ENCODE measurements at places on chromosomes 3 and 15.

GRCh38 chr15:32656091-32656490 is 14.6 kb downstream of the SCG5 start:
- no peak for DNase-seq

- no peak for DNase-seq
Measured at GRCh38 chr3:191290311-191291025, 38.7 kb upstream of the CCDC50 start.

DNA sequence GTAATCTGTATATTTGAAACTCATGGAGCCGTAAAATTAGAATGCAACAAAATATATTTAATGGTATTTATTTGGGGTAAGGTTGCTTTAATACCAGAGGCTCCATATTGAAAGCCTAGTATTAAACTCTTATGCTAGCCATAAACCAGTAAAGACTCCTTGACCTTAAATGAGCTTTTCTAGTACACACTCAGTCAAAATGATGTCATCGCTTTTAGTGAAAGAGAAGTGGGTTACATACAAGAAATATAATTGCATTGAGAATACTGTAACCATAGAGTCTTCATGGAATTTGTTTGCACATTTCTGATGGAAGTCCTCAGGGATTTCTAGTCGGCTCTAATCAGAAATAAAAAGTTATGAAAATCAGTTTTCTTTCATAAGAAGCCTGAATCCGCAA is 757.6 kb downstream of the GBE1 start:
- no peak for DNase-seq

- DNase-seq, result no peak
Measured at GRCh38 chr15:94792196-94792595, 560.8 kb downstream of the MCTP2 start.

DNA sequence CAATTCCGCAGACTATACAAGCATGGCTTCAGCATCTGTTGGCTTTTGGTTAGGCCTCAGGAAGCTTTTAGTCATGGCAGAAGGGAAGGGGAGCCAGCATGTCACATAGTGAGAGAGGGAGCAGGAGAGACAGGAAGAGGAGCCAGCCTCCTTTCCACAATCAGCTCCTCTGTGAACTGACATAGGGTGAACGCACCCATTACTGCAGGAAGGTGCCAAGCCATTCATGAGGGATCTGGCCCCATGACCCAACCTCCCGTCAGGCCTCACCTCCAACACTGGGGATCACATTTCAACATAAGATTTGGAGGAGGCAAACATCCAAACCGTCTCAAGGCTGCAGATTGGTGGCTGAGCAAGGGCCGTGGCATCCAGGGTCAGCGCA is 106.3 kb downstream of the LRRK1 start:
- DNase-seq, result no peak

- peak; percentile 63 for DNase-seq
Measured at GRCh38 chr15:40936709-40937666, 7.8 kb downstream of the DLL4 start.

- DNase-seq, result no peak
Measured at GRCh38 chr3:104961851-104962250, 404.9 kb upstream of the ALCAM start.

DNA sequence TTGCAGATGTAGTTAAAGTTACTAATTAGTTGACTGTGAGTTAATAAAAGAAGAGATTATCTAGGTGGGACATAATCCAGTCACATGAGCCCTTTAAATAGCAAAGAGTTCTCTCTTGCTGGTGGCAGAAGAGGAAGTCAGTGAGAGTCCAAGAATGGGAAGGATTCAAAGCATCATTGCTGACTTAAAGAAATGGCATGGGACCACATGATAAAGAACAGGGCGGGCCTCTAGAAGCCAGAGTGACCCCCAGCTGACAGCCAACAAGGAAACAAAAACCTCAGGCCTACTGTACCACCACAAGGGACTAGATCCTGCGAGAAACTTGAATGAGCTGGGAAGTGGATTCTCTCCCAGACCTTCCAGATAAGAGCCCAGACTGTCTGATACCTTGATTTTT is 447.2 kb upstream of the CCDC54 start:
- DNase-seq, result no peak

GRCh38 chr3:115108614-115109013 is 38.5 kb downstream of the ZBTB20 start:
- no peak for DNase-seq

GRCh38 chr15:27352136-27352535 is 381.2 kb downstream of the GABRG3 start:
- DNase-seq, result no peak

GRCh38 chr3:54874816-54875556 is 52.9 kb downstream of the LRTM1 start:
- no peak for DNase-seq

DNA sequence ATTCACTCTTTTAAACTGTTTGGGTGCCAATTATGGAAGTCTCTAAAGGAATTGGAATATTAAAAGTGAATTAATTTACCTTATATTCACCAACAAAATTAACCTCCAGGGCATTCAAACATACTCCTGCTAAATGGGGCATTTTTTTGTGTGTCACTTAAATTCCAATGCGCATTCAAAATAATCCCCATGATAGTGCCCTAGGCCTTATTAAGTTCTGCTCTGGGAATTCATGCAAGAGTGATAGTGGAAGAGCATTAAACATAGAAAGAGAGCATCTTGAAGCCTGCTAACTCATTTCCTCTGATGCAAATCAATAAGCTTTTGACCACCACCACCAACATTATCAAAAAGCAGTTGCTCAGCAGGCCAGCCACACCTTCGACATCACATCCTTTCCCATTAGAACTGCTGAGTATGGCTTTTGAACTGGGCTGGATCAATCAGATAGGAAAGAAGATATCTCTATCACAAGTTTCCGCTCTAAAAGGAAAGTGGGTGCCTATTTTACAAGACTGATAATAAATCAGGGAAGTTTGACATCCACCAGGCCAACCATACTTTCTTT is 156.7 kb downstream of the TMCO5A start:
- no peak for DNase-seq

- no peak for DNase-seq
Measured at GRCh38 chr3:23052620-23053019, 150.5 kb upstream of the UBE2E2 start.

DNA sequence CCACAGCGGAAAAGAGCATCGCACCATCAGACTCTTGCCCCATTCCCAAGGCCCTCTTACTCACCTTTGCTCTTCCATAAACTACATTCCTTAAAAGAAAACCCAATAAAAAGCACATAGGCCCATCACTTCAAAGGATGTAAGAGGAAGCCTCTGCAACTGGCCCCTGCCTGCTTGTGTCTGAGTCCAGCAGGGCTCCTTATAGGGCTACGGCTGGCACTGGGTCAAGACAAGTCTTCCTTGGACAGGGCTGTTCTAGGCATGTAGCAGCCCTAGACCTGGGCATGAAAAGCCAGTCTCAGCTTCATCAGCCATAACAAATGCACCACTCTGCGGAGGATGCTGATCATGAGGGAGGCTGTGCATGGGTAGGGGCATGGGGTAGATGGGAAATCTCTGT is 218.3 kb downstream of the NTRK3 start:
- DNase-seq, result no peak

- DNase-seq, result no peak
Measured at GRCh38 chr3:18382760-18383369, 42.3 kb downstream of the SATB1 start.

- DNase-seq, result peak; percentile 67
Measured at GRCh38 chr3:46400000-46400734, 6.7 kb downstream of the CCR5AS start.

- no peak for DNase-seq
Measured at GRCh38 chr3:12100784-12101183, 57.9 kb downstream of the TIMP4 start.

- DNase-seq, result no peak
Measured at GRCh38 chr15:39454189-39454986, 126.5 kb upstream of the THBS1 start.

DNA sequence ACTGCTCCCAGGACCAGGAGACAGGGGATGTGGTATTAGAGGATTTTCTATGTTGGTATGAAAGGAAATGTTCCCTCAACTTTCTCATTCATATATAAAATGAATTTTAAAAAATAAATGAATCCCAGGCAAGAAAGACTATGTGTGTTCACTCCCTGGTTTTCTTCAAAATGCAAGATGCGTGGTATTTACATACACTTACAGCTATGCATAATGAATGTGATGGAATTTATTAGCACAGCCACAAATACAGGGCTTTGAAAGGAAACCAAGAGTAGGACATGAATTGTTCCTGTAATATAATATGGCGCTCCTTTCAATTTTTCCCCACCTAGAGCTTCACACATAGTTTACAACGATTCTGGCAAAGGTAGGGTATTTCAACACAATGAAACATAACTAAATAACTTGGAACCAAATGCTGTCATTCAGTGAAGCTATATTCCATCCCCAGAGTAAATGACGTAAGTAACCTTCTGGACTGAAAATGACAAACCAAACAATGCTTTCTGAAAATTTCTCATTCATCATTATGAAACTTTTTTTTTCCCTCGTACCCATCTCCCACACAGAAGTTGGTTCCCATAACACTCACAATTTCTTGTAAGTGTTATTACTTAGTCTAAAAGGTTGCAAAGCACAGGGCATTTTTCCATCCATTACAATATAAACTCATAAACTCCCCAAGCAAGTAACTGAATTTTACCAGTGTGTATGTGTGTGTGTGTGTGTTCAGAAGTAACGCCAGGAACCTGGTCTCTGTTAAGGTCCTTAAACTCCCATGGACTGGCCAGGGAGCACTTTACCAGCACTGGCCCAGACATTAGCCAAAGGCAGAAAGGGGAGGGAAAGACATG is 41.8 kb downstream of the CBLB start:
- no peak for DNase-seq

- DNase-seq, result peak; percentile 73
Measured at GRCh38 chr15:58203537-58203936, 65.4 kb downstream of the AQP9 start.

GRCh38 chr3:174317005-174317404 is 542.1 kb upstream of the NAALADL2 start:
- no peak for DNase-seq

GRCh38 chr15:70278644-70279043 is 180.9 kb upstream of the TLE3 start:
- no peak for DNase-seq

DNA sequence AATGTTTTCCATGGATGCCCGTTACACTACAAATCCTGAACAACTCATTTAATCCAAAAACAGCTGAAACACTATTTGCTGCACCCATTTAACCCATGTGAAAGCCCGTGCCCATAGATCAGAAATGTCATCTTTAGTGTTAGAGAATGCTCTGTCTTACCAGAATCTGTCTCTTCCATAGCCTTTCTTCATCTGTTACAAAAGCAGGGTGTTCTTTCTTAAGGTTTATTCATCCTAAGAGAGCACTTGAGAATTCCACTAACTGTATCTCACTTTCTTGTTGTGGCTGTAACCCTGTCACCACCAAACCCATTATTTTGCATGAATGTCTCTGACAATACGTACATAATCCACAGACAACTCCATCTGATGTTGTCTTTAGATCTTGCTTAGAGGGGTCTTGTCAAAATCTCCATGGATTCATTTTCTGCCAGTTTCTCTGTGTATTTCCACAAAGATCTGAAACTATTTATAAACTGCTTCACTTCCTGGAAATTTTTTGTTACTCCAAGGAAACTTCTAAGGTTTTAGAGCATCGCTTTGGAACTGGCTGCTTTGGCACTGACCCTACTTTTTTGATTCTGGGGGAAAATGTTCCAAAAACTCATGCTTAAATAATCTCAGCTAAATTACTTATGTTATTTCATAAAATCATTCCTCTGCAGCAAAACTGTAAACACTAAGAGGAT is 167.8 kb upstream of the CCDC54 start:
- no peak for DNase-seq

DNA sequence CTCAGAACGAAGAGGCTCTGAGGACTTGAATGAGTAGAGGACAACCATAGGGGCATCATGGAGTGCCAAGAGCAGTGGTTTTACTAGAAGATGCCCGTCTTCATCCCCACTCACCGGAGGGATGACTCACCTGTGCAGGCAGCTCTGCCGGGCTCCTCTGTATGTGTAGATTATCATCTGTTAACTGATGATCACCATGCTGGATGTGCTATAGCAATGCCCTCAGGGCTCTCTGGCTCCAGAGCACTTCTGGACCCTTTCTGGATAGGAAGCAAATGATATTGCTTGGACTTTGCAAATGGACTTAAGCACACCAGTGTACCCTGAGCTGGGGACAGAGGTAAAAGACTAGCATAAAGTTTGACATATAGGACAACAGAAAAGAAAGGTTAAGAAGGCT is 10.2 kb upstream of the TGFBR2 start:
- no peak for DNase-seq

- DNase-seq, result no peak
Measured at GRCh38 chr3:6025032-6025431, 835.9 kb upstream of the GRM7 start.

DNA sequence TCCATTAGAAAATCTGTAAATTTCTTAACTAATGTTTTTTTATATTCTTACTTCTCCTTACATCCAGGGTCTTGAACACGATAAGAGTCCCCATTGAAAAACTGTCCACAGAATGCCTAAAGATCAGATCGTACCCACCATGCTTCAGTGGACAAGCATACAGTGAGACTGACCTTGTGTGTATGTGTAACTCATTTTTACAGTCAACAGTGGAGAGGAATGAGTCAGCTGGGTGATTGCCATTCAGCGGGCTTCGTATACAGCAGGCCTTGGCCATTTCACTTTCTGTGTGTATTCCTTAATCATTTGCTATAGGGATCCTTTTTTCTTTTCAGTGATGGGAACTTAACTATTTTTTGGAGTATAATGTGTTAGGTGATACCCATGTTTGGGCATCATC is 10.6 kb downstream of the PARP14 start:
- DNase-seq, result no peak

DNA sequence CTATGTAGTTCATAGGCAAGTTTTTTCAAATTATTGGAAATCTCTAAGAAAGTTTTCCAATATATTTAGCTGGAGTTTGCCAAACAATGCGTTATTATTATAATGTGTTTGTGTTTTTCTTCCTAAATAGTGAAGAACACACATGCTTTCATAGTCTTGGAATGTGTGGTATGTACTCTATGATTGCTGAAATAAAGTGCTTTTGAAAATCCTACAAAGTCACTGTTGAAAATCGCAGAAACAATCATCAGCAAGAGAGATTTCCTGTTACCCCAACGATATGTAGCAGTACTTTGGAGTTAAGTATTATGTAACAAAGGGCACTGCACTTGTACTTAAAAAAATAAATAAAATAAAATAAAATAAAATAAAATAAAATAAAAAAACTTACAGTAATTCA is 796.2 kb downstream of the NAALADL2 start:
- DNase-seq, result no peak

DNA sequence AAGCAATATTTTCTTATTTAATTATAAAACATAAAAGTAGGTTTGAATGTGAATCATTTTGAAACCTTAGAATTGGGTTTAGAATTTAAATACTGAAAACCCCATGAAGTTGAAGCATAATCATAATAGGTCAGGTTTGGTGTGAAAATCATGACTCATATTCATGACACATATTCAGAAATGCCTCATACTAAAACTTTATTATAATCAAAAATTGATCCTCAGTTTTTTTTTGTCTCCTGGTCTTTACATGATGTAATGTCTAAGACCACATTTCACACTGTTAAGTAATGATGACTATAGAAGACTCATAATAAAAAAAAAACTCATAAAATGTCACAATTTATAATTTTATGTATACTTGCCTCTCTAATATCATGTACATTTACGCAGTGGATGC is 190.4 kb downstream of the FOXP1 start:
- no peak for DNase-seq

- DNase-seq, result no peak
Measured at GRCh38 chr15:99963976-99964375, 230.7 kb upstream of the LYSMD4 start.
